ENCODE measurements at places on chromosomes 6 and 20. TPM values are rescaled to one million over a fixed set of nuclear protein-coding genes. Genes with fewer than 3 reads are reported as not detected.

GRCh38 chr6:25387483-25387882 lies 108.3 kb downstream of the CARMIL1 start:
- no peak for DNase-seq

DNA sequence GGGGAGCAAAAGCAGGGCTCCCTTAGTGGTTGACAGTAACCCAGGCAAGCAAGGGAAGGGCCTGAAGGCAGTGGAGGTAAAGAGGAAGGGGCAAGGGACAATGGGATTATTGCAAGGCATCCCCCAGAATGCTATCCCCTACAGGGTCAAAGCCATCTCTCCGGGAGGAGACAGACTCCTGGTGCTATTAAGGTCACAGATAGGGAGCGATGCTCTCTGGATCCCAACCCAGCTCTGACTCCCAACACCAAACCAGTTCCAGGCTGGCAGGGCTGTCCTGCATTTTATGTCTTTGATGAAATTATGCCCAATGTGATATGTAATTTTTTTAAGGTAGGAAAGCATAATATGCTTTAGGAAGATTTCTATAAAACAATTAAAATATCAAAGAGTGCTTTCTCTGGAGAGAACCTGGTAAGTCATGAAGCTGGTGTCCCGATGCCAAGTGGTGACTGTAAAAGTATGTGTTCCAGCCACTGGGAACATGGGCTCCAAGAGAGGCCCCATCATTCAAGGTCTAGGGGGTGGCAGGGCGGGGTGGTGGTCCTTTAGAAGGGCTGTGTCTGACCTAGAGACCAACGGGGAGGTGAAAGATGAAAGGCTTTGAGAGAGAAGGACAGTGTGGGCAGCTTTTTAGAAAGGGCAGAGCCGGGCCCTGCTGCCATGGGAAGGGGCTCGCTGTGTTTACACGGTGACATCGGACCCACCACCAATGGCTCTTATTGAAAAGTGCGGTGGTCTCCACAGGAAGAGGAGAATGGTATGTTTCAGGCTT lies 276.5 kb downstream of the CDC5L start:
- DNase-seq: no peak

The RSPO3 gene
- 12.7 TPM for polyA plus RNA-seq

GRCh38 chr6:129007701-129008373 lies 124.9 kb downstream of the LAMA2 start:
- DNase-seq: no peak

The ZFP57 gene
- polyA plus RNA-seq: not detected

GRCh38 chr6:3195695-3196497 lies 31.6 kb downstream of the TUBB2B start:
- no peak for DNase-seq

DNA sequence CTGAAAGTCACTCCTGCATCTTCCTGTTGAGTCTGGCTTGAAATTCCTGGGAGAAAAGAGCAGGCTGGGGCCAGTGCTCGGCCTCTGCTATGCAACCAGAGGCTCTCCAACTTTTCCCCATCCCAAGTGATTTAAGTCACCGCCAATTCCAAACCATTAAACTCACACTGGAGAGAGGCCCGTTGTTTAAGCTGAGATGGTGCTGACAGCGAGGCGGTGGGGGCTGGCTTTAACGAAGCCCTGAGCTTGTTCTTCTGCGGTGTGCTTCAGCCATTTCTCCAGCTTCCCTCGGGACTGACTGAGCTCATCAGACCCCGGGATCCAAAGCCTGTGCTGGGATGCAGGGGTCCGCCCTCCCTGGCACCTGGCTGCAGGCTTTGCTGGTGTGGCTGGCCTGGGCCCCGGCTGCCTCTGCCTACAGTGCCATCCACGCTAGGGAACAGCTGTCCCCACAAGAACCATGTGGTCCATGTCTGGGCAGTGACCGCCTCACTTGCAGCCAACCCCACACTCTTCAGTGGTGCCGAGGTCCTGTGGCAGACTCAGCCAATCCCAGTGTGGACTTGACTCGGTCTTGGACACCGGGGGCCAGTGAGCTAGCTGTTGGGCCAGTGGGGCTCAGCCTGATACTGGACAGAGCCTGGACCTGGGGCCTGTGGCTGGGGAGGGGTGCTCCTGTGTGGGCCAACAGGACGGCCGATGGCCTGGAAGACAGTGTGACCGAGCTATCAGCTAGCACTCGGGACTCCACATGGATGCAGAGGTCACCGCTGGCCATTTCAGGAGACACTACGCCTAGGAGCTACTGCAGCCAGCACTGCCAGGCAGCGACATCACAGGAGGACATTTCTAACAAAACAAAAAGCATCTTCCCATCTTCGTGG lies 21.2 kb downstream of the RAMACL start:
- no peak for DNase-seq

The BTN3A1 gene
- 20.9 TPM for polyA plus RNA-seq

DNA sequence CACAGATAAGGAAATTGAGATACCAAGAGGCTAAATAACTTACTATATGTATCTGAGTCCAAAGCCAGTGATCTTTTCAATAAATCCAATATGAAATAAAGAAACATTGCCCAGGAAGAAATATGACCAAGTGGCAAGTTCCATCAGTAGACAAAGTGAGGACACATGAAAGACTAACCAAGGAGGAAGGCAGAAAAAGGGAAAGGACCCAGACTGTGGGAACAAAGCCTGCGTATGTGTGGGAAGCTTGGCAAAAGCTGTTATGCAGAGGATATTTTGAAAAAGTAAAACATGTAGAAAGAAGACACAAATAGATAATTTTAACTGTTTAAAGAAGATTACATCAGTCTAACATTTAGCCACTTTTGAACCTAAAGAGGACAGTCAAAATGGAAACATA lies 264.4 kb upstream of the PRDM1 start:
- DNase-seq: no peak

DNA sequence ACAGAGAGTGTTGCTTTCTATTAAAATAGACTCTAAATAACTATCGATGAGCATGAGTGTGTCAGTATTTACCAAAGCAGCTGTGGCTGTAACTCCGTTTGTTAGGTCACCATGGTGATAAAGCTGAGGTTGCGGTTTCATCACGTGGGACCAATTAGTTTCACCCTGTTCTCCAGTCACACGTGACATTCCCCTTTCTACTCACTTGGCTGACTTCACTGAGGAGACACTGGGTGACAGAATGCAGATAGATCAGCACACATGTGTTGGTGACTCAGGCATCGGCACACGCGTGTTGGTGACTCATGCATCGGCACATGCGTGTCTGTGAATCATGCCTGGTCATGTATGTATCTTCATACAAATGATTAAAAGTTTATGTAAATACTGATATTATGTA lies 285.4 kb downstream of the THBS2 start:
- DNase-seq: peak; percentile 79

The PAX1 gene
- 0.97 TPM for polyA plus RNA-seq

The LAMA4 gene
- polyA plus RNA-seq: 157 TPM

The PBOV1 gene
- polyA plus RNA-seq: not detected

- DNase-seq: no peak
Measured at GRCh38 chr20:25313593-25313992, 65.7 kb downstream of the PYGB start.

- no peak for DNase-seq
Measured at GRCh38 chr6:14454473-14454775, 336.9 kb downstream of the CD83 start.

The UBD gene
- 0.25 TPM for polyA plus RNA-seq

DNA sequence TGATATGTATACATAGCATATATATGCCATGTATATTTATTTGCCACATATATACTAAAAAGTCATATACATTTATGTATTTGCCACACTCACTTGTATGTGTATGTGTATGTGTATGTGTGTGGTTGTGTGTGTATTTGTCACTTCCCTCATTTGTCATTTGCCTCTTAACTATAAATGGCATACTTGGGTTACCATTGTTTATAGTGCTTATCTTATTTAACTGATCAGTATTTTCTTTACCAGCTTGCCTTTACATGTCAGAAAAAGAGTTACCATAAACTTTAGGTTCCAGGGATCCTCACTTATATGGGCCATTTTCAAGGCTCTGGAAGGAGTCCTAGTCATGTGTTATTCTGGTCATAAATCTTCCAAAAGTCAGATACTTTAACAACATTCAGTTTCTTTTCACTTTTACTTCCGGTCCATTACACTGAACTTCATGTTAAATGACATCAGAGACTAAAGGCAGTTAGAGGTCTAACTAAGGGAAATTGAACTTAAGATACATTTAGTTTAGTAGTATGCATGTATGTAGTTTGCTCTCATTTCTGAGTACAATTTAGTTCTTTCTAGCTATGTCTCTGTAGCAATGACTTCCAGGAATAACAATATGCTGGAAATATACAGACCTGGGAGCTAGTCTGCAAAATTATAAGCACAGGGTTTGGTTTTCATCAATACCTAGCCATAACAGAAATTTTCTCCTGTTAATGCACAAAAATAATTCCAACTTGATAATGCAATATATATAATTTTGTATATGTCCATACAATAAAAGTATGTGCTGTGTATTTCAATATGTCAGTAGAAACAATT lies 33.7 kb upstream of the HIVEP1 start:
- DNase-seq: no peak

DNA sequence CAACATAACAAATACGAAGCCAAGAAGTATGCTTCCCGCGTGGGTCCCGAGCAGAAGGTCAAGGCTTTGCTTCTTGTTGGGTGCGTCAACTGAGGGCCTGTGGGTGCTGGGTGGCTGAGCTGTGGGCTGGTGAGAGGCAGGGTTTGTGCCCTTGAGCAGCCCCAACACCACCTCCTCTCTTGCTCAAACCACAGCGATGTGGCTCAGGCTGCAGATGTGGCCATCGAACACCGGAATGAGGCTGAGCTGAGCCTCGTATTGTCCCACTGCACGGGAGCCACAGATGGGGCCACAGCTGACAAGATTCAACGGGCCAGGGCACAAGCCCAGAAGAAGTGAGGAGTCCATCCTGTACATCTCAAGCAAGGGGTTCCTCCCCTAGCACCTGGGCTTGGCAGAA lies 7.0 kb upstream of the PTPRA start:
- no peak for DNase-seq

The BACH2 gene
- polyA plus RNA-seq: 6.0 TPM

The EFCAB8 gene
- 0.15 TPM for polyA plus RNA-seq

GRCh38 chr6:34237316-34237721 lies 646 bp downstream of the HMGA1 start:
- no peak for DNase-seq

DNA sequence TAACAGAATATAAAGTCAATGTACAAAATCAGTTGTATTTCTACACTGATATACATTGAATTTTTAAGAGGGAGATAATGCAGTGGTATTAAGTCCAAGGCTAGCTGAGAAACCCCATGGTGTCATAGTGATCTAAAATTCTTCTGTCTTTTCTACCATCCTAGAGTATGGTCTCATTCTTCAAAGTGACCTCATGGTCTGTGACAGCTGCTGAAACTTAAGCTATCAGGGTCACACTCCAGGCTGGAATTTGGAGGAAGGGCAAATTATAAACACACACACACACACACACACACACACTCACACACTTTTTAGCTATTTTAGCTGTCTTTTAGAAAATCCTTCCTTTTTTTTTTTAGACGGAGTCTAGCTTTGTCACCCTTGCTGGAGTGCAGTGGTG lies 47.3 kb upstream of the DYNLRB1 start:
- DNase-seq: no peak

The PREX1 gene
- polyA plus RNA-seq: 20.0 TPM

The CEP162 gene
- 5.2 TPM for polyA plus RNA-seq

GRCh38 chr6:157753291-157753690 lies 69.8 kb upstream of the SNX9 start:
- DNase-seq: no peak

The ID4 gene
- polyA plus RNA-seq: 3.2 TPM

GRCh38 chr6:155273431-155273830 lies 9.6 kb downstream of the CLDN20 start:
- DNase-seq: no peak

DNA sequence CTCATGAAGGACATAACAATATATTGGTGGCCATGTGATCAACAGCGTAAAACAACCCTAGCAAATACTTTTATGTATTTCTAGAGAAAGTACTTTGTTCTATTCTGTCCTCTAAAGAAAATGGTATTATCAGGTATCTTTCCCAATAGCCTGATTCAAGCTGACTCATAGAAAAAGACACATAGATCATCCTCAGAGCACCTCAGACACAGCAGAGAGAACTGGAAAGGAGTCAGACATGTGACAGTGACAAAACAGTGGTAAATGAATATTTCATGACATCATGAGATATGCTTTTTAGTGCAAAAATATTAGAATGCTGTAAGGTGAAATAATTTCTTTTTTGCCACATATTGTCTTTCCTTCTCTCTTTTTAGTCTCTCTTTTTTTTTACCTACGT lies 1355.0 kb upstream of the MAP3K7 start:
- no peak for DNase-seq

DNA sequence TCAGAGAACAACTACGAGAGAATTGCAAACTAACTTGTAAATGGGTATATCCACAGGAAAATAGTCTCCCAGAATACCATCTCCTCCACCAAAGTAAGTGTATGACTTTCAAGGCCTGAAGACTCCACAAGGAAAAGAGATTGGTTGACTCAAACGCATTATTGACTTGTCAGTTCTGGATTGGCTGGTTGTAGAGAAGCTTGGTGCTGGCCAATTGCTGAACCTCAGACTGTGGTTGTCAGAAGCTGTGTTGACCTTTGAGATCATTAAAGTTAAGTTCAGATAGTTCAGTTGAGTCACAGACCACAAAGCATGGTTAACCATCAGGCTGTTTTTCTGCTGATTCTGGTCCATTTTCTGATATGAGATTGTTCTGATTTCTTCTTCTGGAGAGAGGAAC lies 388.3 kb downstream of the BMP2 start:
- DNase-seq: no peak

GRCh38 chr20:62795023-62795761 lies 1.1 kb upstream of the MRGBP start:
- peak; percentile 59 for DNase-seq

- DNase-seq: no peak
Measured at GRCh38 chr6:81252231-81252630, 500.2 kb downstream of the TENT5A start.

- no peak for DNase-seq
Measured at GRCh38 chr6:155439376-155439775, 16.3 kb downstream of the NOX3 start.

DNA sequence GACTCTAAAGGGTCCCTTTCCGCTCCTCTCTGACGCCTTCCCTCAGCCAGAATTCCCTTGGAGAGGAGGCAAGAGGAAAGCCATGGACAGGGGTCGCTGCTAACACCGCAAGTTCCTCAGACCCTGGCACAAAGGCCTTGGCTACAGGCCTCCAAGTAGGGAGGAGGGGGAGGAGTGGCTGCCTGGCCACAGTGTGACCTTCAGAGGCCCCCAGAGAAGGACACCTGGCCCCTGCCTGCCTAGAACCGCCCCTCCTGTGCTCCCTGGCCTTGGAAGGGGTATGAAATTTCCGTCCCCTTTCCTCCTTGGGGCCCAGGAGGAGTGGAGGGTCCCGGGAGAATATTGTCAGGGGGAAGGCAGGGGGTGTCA lies 2.7 kb downstream of the VEGFA start:
- no peak for DNase-seq

DNA sequence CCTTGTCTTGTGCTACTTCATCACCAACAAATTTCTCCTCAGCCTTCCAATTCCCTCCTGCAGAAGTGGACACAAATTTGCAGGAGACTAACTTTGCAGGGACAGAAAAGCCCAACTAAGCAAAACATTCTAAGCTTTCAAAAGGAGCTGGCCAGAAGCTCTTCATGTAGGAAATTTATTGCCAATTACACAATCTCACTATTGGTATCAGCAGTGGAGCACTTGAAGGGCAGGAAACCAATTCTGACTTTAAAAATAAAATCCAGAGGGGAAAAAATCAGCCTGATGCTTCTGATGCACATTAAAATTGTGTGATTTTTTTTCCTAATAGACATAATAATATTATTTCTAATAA lies 193.3 kb downstream of the LY86 start:
- DNase-seq: no peak

- no peak for DNase-seq
Measured at GRCh38 chr20:19816386-19816785, 58.3 kb downstream of the RIN2 start.

The DDX43 gene
- 1.2 TPM for polyA plus RNA-seq

- DNase-seq: peak; percentile 87
Measured at GRCh38 chr6:28880894-28881780, 42.6 kb downstream of the TRIM27 start.

Data from hindlimb muscle (tissue), 1 donor.